ENCODE measurements at places on chromosomes 3 and 15. TPM values are rescaled to one million over a fixed set of nuclear protein-coding genes. Genes with fewer than 3 reads are reported as not detected.

GRCh38 chr3:16028604-16029003 lies 145.9 kb upstream of the GALNT15 start:
- DNase-seq, result no peak

Gene CYP1A1
- total RNA-seq, result 0.19 TPM

- no peak for DNase-seq
These were observed 154.3 kb downstream of the PLCL2 start for GRCh38 chr3:17038900-17039553.

Gene PEX5L
- total RNA-seq, result not detected

DNA sequence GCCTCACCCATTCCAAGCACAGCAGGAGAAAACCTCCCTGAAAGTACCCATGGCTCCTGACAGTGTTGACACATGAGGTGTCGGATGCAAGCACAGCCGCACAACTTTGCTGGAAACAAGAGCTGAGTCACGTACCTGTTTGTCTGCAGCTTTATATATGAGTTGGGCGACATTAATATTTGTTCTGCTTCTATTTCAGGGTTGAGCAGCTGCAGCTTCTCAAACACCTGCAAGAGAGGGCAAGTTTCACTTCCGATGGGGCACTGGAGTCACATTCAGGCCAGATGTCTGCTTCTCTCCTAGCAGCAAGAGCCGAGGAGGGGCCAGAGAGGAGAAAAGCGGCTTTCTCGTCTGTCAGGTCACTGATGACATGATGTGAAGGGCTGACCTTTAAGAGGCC lies 88.0 kb downstream of the NUP210 start:
- DNase-seq, result no peak

Gene TF
- 6,687 TPM for total RNA-seq

GRCh38 chr15:67905628-67906027 lies 65.8 kb upstream of the RNU6-1 start:
- no peak for DNase-seq

DNA sequence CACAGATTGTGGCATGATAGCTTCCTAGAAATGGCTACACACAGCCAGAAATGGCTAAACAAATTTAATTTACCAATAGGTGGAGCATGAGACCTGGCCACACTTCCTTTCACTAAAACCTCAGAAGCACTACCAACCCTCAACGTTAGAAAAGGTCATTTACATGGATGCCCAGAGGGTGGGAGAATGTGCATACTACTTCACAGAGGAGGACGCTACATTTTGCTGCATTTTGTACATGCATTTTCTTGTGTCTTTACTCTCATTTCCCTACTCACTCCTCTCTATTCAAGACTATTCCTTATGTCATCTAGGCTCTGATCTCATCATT lies 40.1 kb downstream of the C2CD4B start:
- no peak for DNase-seq

Gene UROC1
- 5.9 TPM for total RNA-seq

- DNase-seq, result no peak
These were observed 639.0 kb downstream of the EDEM1 start for GRCh38 chr3:5826467-5826866.

DNA sequence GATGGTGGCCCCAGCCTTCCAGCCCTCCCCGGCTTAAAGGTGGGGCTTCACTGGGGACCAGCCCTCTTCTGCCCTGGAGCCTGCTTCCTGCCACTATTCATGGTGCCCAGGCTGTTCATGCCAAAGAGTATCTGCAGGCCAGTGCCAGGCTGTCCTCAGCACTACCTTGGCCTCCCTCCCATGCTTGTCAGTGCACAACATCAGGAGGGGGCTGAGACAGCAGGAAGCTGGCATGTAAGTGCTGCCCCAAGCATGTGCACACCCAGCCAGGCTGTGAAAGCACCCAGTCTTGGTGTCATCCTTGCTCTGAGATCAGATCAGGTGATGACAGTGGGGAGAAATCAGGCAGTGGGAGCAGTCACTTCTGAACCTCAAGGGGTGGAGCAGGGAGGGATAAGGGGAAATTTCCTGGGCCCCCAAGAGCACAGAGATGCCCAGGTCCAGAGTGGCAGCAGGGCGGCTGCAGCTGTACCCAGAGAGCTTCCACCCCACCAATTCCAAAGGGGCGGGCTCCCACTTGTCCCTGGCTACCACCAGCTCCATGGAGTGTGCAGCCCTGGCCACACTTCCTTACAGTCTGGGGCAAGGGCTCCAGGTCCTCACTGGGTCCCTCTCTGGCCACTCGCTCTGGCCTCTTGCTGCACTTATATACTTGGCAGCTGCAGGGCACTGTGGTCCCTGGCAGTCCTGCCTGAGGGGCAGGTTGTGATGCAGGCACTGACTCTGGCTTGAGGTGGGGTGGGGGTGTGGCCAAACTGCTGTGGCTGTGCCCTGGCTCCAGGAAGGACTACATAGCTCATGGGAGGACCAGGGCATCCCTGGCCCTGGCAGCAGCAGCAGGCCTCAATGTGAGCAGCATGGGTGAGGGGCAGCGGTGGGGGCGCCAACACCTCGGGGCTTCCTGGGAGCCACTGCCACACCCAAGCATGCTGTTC lies 91.4 kb upstream of the TNFSF10 start:
- DNase-seq, result no peak

DNA sequence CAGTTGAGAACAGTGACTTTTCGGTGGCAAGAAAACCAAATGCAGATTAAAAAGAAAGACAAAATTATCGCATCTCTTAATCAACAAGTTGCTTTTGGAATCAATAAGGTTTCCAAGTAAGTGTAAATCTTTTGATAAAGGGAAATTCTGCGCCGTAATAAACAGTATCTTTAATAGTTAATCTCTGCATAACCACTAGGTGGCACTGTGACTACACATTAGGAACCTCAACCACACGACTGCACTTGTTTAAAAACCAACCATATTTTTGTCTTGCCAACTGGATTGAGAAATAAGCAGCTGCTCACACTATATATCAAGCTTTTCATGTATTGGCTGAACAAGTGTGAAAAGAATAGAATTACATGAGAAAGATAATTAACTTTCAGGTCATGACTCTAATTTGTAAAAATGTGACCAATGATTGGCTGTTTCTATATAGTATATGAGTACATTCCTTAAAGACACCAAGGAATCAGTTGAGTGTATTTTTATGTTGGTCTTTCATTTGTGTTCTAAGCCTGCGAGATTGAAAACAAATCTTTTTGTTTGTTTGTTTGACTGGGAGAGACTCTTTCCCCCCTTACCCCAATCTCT lies 72.7 kb downstream of the DZIP3 start:
- no peak for DNase-seq

GRCh38 chr3:157088601-157089454 lies 71.1 kb downstream of the CCNL1 start:
- DNase-seq, result peak; percentile 88

DNA sequence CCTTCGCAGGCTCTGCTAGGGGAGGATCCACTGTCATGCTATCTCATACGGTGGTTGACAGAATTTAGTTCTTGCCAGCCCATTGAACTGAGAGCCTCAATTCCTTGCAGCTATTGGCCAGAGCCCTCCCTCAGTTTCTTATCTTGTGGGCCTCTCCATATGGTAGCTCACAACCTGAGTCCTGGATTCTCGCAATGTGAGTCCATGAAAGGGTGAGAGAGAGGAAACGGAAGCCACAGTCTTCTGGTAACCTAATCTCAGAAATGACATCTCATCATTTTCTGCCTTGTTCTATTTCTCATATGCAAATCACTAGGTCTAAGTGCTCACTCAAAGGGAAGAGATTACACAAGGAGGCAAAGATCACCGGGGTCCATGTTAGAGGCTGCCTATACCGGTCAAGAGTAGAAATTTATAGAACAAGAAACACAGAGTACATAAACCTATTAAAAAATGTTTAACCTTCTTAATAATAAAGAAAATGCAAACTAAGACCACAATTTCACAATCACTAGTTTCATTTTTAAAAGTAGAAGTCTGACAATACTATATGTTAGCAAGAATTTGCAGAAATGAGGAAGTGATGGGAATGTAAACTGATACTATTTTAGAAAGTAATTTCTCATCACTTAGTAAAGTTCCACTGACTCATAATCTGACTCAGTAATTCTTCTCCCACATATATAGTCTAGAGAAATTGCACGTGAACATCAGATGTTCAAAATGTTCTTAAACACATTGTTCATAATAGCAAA lies 378.4 kb upstream of the AGTR1 start:
- no peak for DNase-seq

DNA sequence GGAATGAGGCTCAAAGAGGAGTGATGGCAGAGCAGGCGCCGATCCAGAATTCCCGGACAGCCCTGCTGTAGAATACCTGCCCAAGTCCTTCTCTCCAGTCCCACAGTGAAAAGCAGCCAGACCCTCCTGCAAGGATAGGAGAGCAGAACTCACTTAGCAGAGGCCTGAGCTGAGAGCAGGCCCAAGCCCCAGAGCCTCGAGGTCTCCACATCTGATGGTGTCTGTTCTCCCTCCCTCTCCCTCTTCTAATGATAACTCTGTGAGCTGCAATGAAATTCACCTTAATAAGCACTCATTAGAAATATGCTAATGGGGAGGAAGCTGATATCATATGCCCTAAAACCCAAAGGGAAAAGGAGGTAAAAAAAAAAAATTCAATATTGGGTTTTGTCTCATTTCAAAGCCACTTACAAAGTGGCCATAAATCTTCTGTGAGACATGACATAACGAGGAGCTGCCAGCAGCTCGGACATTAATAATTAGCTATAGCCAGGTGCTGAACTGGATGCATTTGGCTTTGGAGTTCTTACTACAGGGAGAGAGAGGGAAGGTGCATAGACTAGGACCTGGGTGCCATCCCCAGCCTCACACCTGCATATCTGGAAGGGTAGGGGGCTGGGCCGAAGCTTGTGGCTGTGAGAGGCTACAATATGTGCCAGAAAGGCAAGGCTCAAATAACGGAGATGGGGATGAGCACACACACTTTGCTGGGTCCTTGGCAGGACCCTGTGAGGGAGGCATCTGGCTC lies 108.4 kb downstream of the MEGF11 start:
- DNase-seq, result no peak

DNA sequence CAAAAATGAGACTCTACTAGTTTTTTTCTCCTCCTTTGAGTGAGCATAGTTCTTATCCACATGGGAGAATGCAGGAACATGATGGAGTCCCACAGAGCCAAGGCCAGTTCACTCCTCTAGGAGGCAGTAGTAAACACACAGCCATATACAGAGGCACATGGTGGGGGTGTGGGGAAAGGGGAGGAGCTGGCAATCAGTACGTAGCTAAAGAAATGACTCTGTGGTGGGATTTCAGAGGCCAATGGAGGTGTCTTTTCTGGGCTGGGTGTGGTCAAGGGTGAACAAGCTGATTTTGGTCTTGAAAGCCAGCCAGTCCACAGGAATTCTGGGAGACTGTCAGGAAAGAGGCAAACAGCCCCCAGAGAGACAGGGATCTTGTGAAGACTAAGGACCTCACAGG lies 6.6 kb upstream of the RAB11A start:
- DNase-seq, result peak; percentile 42

DNA sequence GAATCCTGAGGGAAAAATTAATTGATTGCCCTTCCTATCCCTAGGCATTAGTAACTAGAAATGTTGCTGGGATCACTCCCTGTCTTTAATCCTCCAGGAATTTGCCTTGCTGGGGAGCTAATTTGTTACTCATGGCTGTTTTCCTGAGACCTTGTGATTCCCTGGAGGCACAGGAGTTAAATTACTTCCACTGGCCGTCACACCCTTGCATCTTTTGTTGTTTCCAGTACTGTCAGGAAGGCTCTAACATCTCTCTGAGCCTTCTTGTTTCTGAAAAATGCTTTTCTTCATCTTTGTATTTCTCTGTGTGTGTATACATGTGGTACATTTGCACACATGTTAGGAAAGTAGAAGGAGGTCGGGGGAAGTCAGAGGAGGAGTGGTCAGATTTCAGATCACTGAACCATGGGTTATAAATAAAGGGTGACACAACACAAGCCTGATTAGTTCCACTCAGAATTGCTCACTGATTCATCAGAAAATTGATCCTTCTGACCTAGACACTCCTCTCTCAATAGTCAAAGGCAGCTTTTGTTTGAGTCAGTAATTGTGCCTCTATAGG lies 23.5 kb upstream of the LRRFIP2 start:
- DNase-seq, result no peak

Gene AVEN
- total RNA-seq, result 12.4 TPM

DNA sequence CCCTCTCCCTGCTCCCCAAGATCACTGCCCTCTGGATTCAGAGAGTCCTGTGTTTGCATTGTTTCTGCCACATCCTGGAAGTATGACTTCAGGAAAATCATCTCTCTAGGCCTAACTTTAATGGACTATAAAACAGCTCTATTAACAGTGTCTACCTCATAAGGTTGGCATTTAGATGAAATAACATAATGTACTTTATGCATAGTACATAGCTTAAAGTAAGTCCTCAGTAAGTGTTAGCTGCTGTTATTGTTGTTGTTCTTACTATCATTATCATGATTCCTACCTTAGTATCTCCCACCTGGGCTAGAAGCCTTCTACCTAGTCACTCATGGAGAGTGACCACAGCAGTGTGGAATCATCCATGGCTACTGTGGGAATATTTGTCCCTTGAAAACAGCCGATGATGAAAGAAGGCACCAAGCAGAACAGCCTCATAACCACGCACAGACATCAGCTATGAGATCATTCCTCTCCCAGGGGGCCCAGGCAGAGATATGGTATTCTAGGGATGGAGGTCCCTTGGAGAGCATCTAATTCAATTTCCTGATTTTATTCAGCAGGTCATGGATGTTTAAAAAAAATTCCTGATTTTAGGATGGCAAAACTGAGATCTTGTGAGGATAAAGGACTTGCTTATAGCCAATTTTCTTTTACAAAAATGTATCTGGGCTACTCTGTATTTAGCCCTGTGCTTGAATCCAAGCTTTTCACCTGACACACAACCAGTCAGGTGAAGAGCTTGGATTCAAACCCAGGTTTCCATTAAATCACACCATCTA lies 1.9 kb downstream of the FSD2 start:
- DNase-seq, result no peak

- no peak for DNase-seq
These were observed 15.4 kb upstream of the CXCR6 start for GRCh38 chr3:45927881-45928280.

Gene GALNT15
- total RNA-seq, result under 0.01 TPM

DNA sequence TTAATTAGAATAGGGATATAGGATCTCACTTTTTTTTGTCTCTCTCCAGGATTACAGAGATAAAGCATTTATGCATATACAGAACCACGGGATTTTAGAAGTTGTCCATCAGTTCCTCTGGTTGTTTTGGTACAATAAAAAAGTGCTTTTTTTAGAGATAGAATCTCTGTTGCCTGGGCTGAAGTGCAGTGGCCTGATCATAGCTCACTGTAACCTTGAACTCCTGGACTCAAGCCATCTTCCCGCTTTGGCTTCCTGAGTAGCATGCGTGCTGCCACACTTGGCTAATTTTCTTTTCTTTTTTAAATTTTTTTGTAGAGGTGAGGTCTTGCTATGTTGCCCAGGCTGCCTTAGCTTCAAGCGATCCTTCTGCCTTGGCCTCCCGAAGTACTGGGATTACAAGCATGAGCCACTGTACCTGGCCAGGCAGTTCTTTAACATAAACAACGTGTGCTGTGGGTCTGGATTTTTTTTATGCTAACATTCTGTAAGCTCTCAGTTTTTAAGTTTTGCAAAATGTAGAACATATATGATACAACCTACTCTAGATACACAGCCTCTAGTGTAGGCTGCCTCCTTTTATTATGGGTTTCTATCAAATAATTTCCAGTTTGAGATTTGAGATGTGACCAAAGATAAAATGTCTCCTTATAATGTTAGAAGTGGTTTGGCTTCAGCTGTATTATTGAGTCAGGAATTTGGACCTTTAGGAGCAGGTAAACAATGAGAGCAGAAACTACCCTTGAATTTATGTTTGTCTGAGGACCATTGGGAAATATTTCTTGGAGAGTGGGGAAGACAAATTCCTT lies 57.4 kb upstream of the ULK4 start:
- no peak for DNase-seq

Gene C3orf49
- total RNA-seq, result not detected

Gene ARHGEF26
- 1.4 TPM for total RNA-seq

- DNase-seq, result no peak
These were observed 557.6 kb upstream of the ADAMTS9 start for GRCh38 chr3:65245133-65246063.

All from liver (tissue), 10 donors.